ENCODE measurements at places on chromosomes 2 and 18.

GRCh38 chr2:111160758-111161157 is 40.0 kb downstream of the BCL2L11 start:
- DNase-seq = no peak

- DNase-seq = no peak
Measured at GRCh38 chr18:75211002-75211621, 515 bp downstream of the TSHZ1 start.

DNA sequence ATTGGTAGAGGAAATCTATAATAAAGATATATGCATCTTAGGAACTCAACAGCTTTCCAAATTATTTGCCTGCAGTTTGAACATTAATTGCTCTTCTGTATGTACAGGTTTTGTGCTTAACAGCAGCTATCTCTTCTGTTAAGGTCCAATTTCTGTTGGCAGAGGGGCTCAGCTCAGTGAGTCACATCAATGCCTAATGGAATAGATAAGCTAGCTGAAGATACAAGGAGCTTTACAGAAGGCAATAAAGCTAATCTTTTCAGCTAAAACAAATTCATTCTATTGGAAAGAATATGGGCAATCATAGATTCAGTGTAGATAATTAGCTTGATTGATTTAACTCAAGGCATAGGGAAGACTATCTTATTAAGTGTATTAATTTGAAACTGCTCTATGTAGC is 58.4 kb upstream of the UNC80 start:
- no peak for DNase-seq

GRCh38 chr18:22912835-22913234 is 20.3 kb upstream of the RBBP8 start:
- no peak for DNase-seq

DNA sequence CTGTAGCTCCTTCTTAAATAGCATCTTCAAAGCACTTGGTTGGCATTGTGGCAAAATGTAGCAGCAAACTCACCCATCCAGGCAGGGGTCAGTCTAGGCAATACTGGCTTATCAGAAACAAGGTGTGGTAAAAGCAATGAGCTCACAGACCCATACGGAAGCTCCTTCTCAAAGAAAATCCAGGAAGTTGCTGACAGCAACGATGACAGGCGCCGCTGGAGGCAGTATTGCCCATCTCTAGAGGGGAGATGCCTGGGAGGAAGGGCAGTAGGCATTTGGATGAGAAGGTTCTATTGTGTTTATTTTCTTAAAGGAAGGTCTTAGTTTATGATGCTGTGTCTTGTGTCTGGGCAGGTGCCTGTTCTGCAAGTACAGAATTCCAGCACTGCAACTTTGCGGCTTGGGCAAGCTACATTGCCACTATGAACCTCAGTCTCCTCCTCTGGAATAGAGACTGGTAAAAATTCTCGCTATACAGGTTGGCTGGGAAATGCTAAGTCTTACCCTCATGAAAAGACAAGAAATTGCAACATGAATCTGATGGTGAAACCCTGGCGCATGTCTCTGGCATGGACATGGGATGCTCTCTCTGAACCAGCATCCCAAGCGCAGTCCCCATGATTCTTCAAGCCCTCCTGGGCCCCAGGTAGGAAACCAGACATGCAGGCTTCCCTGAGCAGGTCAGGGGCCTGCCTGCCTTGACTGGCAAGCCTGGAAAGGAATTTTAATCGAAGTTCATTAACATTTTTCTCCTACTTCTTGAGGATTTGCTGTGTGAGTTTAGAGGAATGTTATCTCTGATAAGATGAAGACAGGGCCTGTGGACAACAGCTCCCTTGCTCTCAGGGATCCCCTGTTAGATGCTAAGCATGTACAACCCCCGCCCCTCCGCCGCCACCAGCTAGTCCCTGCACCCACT is 156.0 kb downstream of the TFCP2L1 start:
- no peak for DNase-seq

DNA sequence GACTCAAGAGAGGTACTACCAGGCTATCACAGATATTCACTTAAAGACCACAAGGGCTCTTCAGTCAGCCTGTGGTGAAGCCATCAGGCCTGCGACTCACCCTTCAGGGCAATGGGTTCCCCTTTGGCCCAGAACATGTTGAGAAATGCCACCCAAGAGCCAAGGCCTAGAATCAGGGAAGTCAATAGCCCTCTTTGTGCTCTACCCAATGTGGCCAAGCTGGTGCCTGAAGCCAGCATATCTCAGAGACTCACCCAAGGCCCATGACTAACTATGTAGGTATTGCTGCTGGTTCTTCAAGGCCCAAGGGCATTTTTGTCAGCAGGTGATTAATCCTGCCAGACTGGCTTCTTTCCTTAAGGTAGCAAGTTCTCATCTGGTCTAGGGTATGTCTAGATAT is 338.9 kb upstream of the SETBP1 start:
- no peak for DNase-seq

DNA sequence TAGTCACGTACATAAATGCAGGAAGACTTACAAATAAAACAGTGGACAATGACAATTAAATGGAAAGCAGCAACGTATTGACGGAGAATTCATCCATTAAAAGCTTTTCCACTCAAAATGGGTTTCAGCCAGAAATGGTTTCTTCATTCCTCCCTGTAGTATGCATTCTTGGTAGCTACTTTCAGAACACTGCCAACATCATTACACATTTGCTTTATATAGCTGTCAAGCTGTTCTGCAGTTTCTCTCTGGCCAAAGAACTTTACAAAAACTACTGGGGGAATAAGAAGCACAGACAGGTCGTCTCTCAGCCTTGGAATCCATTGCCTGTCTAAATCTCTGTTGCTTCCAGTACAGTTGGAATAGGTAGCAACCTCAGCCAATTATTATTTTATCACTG is 84.1 kb upstream of the NCKAP5 start:
- no peak for DNase-seq

GRCh38 chr2:144648837-144649465 is 129.0 kb upstream of the ZEB2 start:
- no peak for DNase-seq
